ENCODE measurements at places on chromosomes 16 and 17.
A peak's percentile ranks its signal among the peaks of the same experiment; 100 is the strongest.

GRCh38 chr16:46730801-46731690 lies 17.1 kb downstream of the MYLK3 start:
- DNase-seq = no peak

GRCh38 chr16:55248494-55248893 lies 75.5 kb upstream of the IRX6 start:
- DNase-seq = no peak

GRCh38 chr16:188674-189073 lies 8.4 kb downstream of the HBQ1 start:
- no peak for DNase-seq

- no peak for DNase-seq
Measured at GRCh38 chr17:79969906-79970305, 65.8 kb downstream of the TBC1D16 start.

DNA sequence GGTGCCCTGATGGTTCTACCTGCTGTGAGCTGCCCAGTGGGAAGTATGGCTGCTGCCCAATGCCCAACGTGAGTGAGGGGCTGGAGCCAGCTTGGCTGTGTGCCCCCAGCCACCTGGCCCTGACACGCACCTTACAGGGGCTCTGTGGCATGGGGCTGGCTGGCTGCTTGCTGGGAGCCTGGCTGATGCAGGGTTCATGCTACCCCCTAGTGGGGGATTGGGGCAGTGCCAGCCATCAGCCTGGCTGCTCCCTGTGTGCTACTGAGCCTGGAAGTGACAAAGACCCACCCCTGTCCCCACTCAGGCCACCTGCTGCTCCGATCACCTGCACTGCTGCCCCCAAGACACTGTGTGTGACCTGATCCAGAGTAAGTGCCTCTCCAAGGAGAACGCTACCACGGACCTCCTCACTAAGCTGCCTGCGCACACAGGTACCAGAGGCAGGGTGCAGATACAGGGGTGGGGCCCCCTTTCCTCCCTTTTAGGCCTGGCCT lies 5.7 kb downstream of the GRN start:
- no peak for DNase-seq

DNA sequence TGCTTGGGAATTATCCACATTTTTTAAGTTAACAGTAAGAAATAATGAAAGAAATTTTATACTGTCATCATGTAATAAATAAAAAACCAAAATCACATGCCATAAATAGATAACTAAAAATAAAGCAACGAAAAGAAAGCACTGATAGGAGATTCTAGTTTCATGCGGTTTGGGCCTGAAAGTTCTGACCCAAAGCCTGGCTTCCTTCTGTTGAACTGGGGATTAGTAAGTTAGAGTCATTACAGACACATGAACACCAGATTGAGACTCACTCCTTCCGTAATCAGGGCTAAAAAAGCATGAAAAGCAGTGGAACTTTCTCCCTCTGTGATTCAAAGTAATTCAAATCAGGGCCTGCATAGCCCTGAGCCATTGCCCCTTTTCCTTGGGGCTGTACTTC lies 13.2 kb upstream of the SLC6A2 start:
- no peak for DNase-seq

GRCh38 chr17:8190506-8190905 lies 526 bp upstream of the BORCS6 start:
- no peak for DNase-seq

DNA sequence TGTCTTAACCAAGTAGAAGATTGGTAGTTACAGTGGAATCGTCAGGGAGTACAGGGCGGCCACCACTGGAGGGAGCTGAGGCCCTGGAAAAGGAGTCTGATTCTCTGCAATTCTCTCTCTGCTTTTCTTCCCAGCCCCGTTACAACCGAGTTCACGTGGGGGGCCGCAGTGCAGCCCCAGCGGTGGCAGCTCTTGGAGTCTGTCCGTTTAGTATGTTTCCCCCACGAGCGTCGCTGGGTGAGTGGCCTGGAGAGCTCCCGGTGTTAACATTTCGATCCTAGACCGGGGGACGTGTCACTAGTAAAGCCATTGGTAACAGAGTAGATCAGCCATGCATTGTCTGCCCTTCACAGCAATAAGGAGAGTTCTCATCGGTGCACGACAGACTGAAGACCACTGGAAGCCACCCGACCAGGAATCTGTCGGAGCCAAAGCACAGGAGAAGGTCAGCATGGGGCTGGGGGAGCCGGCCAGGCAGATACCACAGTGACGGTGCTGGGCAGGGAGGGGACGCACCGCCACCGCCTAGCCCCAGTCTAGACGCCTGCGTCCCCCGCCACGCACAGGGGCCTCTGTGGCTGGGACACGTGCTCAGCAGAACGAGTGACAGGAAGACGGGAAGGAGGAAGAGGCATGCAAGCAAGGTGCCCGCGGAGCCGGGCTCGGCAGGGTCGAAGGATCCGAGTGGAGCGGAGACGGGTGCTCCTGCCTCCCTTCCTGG lies 15.7 kb downstream of the SLC16A3 start:
- no peak for DNase-seq

- no peak for DNase-seq
Measured at GRCh38 chr16:46832757-46833459, 1.9 kb upstream of the C16orf87 start.

GRCh38 chr16:56610017-56610608 lies 1.7 kb downstream of the MT2A start:
- no peak for DNase-seq

GRCh38 chr16:1429012-1429411 lies 1.9 kb upstream of the PERCC1 start:
- no peak for DNase-seq

- no peak for DNase-seq
Measured at GRCh38 chr17:6599364-6599763, 41.1 kb downstream of the KIAA0753 start.

GRCh38 chr17:82021107-82021899 lies 1.4 kb downstream of the CENPX start:
- DNase-seq = peak; percentile 60

- DNase-seq = no peak
Measured at GRCh38 chr16:20814784-20815183, 8.5 kb downstream of the REXO5 start.

- peak; percentile 11 for DNase-seq
Measured at GRCh38 chr17:7915179-7915610, 894 bp downstream of the RNF227 start.

DNA sequence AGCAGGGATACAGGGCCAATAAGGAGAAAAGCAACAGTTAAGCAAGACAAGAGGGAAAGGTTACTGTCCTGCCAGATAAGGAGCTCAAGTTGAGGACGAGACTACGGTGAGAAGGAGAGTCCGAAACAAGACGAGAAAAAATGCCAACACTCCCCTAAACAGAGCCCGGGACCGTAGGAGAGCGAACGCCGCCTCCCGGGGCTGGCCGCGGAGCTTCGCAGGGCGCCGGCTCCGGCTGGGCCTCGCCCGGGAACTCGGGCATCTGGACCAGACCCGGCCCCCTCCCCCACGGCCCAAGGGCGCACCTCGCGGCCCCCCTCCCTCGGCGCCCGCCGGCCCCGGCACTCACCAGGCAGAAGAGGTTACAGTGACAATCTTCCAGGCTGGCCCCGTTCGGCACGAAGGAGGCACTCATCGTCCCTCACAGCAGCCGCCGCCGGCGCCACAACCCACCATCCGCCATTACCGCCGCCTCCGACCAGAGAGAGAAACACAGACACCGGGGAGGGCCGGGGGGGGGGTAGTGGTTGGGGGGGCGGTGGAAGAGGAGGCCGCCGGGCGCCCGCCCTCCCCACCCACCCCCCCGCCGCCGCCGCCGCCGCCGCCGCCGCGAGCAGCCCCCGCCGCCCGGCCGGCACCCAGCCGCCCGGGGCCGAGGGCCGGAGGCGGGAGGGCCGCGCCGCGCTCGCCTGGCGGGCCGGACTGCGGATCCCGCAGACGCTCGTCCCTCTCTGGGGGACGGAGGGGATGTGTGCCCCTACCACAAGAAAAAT lies at the start of gene MED13:
Gene MED13 (minus strand): TSS at position 488 of the 773 bp plus-strand sequence. CDS start 73 bp downstream, at position 415.
- DNase-seq = no peak

DNA sequence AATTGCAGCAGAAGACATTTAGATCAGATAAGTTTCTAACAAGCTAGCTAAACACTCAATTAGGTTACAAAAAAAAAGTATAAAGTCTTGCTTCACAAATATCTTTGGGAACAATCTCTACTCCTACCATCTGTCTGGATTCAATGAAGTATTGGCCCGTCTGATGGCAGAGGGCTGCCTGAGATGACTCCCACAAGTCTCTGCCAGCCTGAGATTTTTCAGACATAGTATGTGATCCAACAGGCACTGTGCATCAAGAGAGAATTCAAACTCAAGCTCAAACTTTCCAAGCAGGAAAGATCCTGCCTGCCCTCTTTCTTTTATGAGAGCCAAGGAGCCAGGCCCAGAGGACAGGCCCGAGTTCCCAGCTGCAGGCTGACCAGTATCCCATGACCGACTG lies 22.6 kb downstream of the SLC39A11 start:
- no peak for DNase-seq

DNA sequence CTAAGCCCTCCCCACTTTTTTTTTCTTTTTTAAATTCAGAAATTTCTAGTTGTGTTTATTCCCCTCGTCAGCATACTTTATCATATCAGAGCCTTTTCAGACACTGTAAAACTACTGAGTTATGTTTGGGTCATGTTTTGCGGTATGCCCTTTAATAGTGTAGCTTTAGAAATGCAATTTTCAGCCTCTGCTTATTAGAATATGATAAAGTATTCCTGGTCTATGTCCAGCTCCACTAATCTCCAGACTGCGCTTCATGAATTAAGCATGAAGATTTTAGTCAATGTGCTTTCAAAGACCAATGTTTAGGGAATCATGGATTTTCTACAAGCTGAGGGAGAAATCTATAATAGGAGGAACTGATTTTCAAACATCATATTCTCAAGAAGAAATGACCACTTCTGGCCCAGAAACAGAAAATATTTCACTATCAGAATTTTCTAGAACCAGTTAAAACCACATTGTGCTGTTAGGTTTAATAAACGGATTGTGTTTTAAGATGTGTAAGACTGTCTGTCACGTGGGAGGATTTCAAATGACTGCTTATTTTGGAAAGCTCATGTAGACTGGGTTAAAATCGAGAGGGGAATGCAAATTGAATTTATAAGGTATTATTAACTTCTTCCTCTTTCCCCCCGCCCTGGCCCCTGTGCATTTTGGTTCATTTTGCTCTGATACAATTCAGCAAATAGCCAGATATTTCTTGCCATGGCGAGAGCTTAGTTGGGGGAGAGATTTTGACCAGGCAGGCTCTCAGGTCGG lies 498.5 kb downstream of the WWOX start:
- DNase-seq = no peak

DNA sequence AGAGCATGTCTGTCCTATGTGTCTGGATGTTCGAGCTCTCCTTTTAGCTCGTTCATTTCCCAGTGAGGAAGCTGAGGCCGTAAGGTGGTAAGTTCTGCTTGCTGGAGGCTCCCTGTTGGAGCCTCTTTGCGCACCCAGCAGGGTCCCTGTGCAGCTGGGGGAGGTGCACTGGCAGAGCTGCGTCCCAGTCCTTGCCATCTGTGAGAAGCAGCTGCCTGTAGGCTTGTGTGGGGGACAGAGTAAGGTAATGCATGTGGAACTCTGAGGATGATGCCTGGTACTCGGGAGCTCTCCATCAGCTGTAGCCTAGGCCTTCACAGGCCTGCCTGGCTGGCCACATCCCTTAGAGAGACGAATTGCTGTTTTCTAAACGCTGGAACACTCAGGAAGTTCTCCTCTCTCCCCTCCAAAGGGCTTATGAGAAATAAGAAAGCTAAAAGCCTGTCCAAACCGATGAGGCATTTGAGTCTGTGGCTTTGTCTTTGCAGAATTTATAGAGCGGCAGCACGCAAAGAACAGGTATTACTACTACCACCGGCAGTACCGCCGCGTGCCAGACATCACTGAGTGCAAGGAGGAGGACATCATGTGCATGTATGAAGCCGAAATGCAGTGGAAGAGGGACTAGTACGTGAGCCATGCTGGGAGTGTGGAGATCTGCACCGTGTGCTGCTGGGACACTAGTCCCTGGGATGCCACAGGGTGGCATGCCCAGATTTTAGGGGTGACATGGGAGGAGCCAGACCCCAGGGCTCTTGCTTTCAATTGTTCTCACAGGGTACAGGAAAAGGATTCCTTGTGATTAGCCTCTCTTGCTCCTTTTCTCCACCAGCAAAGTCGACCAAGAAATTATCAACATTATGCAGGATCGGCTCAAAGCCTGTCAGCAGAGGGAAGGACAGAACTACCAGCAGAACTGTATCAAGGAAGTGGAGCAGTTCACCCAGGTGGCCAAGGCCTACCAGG lies 1.6 kb downstream of the NDUFB10 start:
- no peak for DNase-seq

DNA sequence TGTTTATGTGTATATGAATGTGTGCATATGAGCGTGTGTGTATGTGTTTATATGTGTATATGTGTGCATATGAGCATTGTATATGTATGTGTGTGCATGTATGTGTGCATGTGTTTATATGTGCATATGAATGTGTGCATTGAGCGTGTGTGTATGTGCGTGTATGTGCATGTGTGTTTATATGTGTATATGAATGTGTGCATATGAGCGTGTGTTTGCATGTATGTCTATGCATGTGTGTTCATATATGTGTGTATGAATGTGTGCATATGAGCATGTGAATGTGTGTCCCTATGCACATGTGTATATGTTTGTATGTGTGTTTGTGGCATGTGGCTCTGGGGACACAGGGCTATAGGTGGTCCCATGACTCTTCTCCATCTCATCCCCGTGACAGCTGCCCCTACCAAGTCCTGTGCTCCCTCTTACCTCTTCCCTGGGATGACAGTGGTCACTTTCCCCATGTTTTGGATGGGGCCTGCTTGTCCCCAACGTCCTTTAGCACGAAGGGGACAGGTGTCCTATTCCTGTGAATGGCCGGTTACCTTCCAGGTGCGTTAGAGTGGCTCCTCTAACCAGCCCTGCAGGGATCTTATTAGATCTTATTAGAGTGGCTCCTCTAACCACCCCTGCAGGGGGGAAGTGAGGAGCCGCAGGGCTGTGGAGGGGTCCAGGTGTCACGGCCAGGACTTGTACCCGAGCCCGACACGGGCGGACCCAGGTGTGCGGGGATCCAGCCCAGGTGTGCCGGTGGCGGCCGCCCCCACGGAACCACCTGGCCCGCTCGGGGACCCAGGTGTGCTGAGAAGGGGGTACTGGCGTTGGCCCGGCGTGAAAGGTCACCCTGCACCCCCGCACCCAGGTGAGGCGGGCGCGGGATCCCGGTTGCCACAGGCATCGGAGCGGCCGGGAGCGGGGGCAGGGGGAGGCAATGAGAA lies 105.6 kb downstream of the SEC14L1 start:
- DNase-seq = no peak

DNA sequence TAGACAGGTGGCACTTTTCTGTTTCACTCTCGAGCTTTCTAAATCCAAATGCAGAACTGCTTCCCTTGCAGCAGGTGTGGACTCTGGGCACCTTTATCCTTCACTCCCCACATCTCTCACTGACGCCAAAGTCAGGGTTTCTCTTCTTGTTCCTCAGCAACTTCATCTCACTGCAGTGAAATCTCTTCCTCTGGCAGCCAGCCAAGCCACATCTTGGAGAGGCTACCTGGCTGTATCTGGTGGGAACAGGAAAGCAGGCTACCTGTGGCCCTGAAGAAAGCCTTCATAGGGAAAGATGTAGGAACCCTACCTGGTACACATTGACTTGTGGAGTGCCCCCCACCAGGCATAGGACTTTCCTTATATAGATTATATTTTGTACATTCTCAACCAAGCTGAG lies 159.1 kb downstream of the UTP18 start:
- DNase-seq = no peak
